ENCODE measurements at places on chromosomes 6 and 20.

DNA sequence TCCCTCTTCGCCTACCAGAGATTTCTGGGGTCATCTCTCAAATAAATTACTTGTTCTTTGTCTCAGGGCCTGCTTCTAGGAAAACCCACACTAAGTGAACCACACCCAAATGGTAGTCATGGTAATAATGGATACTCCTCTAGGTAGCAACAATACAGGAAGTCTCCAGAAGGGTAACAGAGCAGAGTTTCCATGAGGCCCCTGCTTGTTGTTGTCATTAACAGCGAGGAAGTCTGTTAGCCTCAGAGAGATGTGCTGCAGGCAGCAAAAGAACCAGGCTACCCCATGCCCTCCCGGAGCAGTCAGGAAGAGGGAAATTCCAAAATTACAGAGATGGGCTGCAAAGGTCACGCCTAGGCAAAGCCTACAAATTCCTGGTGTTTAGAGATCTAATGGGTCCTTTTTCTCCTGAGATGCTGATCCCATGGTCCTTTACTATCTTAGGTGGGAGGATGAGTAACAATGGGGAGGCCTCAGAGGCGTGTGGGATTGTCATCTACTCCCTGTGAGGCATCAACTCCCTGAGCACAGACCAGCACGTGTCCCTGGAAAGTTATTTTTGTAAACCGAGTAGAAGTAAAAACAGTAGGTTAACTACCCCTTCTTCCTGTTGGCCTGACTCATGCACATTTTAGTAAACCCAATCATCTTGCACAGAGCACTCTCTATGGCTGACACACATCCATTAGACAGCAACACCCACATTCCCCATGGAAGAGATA is 10.1 kb downstream of the ISM1 start:
- no peak for DNase-seq

DNA sequence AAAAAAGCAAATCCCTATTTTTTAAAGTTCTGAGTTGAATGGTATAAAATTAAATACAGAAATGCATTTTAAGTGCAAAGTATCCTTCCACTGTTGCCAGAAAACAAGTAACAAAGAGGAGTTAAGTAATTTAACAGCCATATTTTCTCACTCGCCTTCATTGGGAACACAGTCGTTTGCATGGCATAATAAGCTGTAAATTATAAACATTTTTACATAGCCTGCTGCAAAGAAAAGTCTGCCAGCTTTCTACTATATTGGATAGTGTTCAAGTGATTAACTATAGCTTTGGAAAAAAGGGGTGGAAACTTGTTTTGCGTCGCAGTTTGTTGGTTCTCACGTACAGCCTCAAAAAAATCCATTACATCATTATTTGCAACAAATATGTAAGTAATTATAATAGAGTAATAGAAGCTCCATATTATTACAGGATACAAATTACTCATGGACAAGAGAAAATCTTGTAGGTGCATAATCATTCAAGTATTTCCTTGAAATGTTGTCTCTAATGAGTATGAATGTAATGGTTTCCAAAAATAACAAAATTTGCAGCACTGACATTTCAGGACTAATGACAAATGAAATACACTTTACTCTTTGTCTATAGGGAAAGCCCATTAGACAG is 139.3 kb downstream of the PDSS2 start:
- DNase-seq, result no peak

DNA sequence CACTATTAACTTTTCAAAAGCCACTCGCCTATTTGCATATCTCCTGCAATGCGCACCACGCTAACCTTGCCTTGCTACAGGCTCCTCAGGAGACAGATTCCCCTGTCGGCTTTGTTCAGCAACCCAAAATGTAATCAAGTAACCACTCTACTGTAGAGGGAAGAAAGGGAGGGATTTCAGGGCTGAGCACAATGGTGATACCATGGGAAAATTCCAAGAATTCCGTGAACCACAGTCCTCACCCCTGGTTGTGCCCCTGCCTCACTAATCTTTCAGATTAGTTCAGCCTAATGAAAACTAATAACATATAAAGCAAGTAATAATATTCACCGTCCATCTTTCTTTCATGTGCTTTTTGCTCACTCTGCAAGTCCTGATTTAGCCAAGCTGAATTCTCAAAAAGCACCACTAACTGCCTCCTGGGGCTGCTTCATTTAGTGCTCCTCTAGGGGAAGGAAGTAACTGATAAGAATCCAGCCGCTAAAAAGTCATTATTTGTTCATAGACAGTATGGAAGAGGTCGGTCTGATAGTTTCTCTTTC is 6.6 kb downstream of the CITED2 start:
- DNase-seq, result peak; percentile 53

- DNase-seq, result no peak
These were observed 114.1 kb upstream of the FRMD1 start for GRCh38 chr6:168192901-168193815.

DNA sequence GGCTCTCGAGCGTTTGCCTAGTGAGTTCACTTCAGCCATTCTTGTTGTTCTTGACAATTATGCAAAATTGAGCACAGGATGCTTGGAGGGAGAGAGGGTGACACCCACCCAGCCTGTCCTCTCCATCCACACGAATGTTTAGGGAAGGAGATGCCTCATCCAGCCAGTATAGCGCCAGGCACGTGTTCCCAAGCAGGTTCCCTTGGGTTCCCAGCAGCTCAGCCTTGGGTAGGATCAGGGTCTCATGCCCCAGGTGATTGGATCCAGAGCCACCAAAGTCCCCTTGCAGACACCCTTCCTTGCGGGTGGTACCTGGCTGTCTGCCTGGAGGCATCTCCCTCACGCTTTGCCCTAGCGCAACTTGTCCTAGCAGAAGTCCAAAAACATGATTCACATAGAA is 394.9 kb downstream of the CDH4 start:
- no peak for DNase-seq

DNA sequence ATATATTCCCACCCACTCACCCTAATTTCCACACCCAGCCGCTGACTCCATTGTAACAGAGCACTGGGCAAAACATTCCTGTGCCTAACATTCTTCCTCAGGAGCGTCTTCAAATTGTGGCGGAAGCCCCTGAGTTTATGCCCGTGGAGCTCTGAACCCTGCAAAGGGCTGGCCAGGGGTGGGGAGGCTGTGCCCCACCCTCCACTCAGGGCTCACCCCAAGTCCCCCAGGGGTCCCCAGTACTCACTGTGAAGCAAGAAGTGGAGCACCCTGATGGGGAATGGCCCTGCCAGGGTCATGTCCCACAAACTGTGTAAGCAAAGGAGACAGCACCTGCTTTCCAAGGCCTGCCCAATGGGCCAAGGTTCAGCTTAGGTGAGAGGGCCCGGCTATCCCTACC is 303.2 kb downstream of the PREX1 start:
- no peak for DNase-seq

DNA sequence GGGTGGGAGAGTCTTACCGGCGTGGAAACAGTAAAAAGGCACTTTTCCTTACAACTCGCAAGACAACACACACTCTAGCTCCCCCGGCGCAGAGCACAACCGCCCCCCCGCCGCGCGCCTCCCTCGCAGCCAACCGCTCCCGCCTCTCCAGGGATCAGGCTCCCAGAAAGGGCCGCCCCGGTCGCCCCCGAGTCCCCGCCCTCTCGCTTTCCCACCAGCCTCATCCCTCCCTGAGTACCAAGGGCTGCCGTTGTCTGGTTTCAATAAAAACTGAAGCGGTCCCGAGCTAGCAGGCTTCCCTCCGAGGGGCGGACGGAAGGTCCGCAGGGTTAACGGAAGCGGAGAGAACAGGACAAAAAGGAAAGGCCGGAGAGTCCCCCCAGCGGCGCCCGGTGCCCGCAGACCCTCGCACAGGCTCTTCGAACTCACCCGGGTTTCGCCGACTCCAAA is 804 bp downstream of the ELOVL5 start:
- DNase-seq, result peak; percentile 64

- no peak for DNase-seq
These were observed 11.4 kb upstream of the TSPYL4 start for GRCh38 chr6:116265041-116265829.

GRCh38 chr20:39429726-39430125 is 467.6 kb downstream of the DHX35 start:
- DNase-seq, result no peak

DNA sequence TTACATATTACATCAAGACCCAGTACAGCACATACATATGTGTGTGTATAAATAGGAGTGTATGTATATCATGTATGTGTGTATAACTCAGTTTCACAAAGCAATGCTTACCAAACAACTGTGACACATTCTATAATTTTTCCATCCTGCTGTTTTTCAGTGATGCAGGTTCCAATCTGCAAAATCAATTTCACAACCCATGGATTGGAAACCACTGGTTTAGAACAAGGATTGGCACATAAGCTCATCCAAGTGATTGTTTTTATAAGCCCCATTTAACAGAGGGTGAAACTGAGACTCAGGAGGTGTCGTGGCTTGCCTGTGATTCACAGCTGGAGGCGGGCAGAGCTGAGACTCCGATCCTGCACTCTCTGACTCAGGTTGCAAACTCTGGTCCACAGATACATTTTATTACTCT is 158.2 kb downstream of the ZMYND8 start:
- no peak for DNase-seq

- no peak for DNase-seq
These were observed 17.9 kb downstream of the RPF2 start for GRCh38 chr6:110999634-111000270.

GRCh38 chr6:111207141-111207858 is 120.0 kb downstream of the SLC16A10 start:
- no peak for DNase-seq

DNA sequence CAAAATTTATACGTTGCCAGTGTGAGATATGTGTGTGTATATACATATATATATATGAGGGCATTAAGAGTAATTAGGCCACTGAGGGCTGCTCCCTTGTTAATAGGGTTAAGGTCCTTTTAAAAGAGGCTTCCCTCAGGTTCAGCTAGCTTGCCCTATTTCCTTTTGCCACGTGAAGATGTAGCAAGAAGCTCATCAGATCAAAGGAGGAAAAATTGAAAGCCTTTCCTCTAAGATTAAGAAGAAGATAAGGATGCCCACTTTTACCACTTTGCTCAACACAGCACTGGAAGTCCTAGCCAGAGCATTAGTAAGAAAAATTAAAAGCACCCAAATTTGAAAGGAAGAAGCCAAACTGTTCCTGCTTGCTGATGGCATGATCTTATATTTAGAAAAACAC is 33.2 kb upstream of the ISM1 start:
- DNase-seq, result no peak

GRCh38 chr6:150408842-150409241 is 40.0 kb downstream of the IYD start:
- no peak for DNase-seq

- DNase-seq, result no peak
These were observed 118.4 kb downstream of the MYLK4 start for GRCh38 chr6:2632368-2632767.

- no peak for DNase-seq
These were observed 51.5 kb downstream of the MRPL14 start for GRCh38 chr6:44075647-44076355.

DNA sequence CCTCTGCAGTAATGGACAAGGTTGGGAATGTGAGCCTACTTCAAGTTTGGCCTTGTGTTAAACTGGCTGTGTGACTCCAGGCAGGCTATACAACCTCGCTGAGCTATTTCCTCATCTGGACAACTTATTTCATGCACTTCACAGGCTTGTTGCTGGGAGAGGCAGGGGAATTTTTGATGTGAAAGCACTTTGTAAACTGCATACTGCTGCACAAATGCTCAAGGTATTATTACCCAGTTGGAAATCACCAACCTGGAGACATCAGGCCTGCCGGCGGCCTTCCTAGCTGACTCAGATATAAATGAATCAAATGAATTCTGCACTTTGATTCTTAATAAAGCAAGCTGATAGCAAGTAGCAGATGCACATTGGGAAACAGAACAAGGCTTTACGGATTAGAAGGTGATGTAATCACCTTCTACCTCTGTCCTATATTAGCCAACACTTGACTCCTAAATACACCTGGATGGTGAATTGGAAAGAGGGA is 10.1 kb downstream of the JARID2 start:
- DNase-seq, result no peak

DNA sequence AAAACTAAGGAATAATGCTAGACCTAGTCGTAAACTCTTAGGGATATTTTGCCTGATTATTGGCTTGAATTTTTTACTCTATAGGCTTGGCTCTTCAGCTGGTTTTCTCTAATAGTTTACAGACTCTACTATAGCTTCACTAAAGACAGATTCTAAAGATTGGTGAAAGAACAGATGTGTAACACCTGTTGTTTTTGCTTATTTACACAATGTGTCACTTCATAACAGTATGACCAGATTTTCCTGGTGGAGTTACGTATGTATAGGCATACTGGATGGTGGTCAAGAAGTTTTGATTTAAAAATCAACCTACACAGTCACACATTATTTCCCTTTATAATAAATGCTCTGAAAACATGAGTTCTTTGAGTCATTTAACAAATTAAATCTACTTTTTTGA is 4.8 kb downstream of the COL19A1 start:
- DNase-seq, result no peak

GRCh38 chr6:120214088-120214499 is 864.5 kb upstream of the MAN1A1 start:
- DNase-seq, result no peak

- DNase-seq, result peak; percentile 33
These were observed 58.2 kb upstream of the NKX2-2 start for GRCh38 chr20:21571841-21572690.

- DNase-seq, result no peak
These were observed 24.8 kb downstream of the AFDN start for GRCh38 chr6:167851370-167851952.

- no peak for DNase-seq
These were observed 72.9 kb upstream of the DTNBP1 start for GRCh38 chr6:15735567-15736265.

GRCh38 chr20:10978713-10979112 is 304.9 kb upstream of the JAG1 start:
- DNase-seq, result no peak

DNA sequence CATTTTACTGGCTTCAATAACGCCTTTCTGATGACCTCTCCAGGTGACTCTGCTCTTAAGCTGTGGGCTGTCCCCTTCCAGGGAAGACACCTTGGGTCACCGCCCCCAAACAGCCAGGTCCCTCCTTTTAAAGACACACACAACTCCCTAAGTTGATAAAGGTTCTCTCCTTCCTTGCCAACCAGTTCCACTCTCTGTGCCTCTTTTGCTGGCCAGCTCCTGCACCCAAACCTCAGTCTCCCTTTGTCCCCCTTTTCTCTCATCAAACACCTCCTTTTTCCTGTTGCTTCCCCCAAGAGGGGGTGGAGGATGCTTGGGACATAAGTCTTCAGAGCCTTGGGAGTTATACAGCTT is 1.0 kb downstream of the NCOA6 start:
- DNase-seq, result peak; percentile 72

GRCh38 chr20:42095221-42095620 is 477.0 kb upstream of the CHD6 start:
- DNase-seq, result no peak

DNA sequence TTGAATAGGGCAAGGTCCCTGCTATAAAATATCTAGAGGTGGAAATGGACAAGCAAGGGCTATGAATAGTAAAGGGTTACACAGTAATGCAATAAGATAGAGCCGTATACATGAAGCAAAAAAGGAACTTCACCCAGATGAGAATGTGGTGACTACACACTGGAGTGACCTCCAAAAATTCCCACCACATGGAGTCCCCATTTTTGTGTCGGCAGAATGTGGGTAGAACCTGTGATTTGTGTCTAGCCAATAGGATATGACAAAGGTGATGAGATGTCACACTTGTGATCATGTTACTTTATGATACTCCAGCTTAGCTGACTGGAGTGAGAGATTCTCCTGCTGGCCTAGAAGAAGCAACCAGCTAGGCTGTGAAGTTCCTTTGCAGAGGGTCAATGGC is 96.8 kb downstream of the SYNE1 start:
- DNase-seq, result no peak

GRCh38 chr6:5667737-5668136 is 339.0 kb downstream of the NRN1 start:
- no peak for DNase-seq

GRCh38 chr6:7900621-7901020 is 10.0 kb downstream of the TXNDC5 start:
- DNase-seq, result no peak

All from WTC11 (cell line).